Fibroblast of skin of scalp (primary cell): ENCODE measurements at places on chromosomes 6 and 20.

- DNase-seq, result peak; percentile 49
These were observed 59.6 kb downstream of the MOXD1 start for GRCh38 chr6:132341646-132342045.

- DNase-seq, result no peak
These were observed at the start of gene LGSN for GRCh38 chr6:63319939-63320338. Gene LGSN, minus strand, starts transcription at chr6:63319983. Its CDS starts 40 bp downstream, at chr6:63319943.

DNA sequence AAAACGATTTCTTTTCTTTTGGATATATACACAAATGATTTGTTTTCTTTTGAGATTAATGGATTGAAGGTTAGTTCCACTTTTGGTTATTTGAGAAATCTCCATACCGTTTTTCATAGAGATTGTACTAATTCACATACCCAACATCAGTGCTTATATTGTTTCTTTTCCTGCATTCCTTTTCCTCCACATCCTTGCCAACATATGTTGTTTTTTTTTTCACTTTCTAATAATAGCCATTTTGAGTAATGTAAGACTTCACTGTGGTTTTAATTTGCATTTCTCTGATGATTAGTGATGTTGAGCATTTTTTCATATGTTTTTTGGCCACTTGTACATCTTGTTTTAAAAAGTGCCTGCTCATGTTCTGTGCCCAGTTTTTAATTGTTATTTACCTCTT lies 846.4 kb upstream of the EYS start:
- peak; percentile 1 for DNase-seq

DNA sequence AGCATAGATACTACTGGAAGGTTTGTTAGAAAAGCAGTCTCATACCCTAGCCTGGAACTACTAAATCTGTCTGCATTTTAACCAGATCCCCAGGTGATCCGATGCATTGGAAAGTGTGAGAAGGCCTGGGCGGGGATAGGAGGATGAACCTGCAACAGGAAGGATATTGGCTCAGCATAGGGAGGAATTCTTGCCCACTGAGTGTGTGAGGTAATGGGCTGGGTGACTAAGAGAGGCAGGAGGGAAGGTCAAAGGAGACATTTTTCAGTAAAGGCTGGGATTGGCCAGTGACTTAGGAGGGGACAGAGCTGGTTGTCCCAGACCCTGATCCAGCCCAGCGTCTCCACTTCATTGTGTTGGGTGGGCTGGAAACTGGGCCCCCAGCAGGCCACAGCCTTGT lies 191.0 kb upstream of the LRFN2 start:
- DNase-seq, result no peak

DNA sequence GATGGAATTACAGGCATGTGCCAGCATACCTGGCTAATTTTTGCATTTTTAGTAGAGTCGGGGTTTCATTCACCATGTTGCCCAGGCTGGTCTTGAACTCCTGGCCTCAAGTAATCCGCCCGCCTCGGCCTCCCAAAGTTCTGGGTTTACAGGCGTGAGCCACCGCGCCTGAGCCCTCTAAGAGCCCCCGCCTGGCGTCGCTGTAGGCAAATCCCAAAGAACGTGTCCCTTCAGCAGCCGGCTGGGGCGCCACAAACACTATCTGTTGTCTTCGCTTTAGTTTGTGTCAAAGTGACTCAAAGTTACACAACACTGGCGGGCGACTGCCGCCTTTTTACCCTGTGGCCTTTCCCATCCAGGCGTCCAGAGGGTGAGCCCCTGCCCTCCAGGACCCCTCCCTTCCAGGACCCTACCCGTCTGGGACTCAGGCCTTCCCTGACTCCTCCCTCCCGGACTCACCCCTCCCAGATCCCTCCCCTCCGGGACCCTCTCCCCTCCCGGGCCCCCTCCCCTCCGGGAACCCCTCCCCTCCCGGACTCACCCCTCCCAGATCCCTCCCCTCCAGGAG lies 940 bp upstream of the ADRM1 start:
- DNase-seq, result peak; percentile 95

- no peak for DNase-seq
These were observed 13.6 kb downstream of the ITPA start for GRCh38 chr20:3222635-3223600.

GRCh38 chr6:85464260-85464644 lies 14.4 kb downstream of the NT5E start:
- DNase-seq, result peak; percentile 95
